ENCODE measurements at places on chromosomes 12 and 14.

DNA sequence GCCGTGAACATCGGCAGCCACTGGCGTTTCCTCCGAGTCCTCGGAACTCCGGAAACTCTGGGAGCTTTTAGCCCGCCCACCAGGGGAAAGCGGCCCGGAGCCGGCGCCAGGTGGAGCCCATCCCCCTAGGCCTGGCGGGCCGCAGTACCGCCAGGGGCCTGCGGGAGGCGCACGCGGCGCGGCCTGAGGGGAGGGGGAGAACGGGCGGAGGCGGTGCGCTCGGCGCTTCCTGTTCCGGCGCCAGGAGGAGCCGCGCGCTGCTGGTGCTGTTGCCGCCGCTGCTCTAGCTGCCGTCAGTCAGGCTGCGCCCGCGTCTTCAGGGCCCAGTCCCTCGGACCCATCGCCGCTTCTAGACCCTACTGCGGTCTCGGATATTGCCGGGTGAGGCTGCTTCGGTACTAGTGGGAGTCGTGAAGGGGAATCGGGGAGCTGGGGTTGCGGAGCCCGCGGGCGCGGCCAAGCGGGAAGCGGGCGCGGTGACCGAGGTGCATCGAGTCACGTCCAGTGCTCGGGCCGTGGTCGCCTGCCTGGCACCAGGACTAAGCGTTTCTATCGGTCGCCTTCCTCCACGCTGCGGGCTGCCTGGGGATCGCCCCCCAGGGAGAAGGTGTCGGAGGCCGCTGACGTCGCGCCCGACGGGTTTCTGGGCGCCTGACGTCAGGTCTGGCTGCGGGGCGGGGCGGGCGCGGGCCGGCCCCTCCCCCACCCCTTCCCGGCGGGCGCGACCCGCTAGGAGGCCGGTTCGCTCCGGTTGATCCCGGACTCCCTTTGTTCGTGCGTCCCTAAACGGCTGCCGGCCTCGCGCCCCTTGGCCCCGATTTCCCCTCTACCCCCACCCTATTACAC, at the start of gene MAPK1IP1L:
Gene MAPK1IP1L (plus strand): TSS at position 225 of the 846 bp plus-strand sequence. CDS start 10,037 bp downstream, outside the sequence.
- DNase-seq = peak; percentile 96

DNA sequence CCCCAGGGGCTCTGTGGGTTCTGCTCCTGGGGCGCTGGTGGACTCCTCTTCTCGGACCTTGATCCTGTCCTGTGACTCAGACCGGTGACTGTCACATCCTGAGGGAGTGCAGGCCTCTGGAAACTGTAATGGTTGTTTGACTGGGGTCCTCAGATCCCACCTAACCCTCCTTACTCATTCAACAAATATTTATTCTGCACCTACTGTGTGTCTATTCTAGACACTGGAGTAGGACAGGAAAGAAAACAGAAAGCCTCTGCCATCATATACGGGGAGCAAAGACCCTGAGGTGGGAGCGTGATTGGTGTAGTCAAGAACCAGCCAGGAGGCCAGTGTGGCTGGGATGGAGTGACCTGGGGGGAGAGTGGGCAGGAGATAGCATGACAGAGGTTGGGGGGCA, 47.6 kb downstream of the ESRRB start:
- no peak for DNase-seq

DNA sequence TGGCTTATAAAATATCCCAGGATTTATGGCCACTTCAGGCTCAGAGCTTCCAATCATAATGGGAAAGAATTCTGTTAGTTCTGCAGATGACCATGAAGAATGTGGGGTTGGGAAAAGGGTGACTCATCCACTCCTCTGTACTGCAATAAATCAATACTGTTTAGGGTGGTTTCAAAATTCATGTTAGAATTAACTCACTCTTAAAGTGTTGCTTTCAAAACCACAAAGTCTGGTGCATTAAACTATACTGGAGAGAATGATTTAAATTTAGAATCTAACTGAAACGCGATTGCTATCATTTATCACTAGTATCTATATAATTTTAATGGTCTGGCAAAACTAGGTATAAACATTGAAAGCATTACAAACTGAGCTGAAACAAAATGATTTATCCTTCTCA, 798 bp downstream of the CCDC198 start:
- no peak for DNase-seq

GRCh38 chr12:119296535-119296934, 38.0 kb upstream of the CCDC60 start:
- no peak for DNase-seq

DNA sequence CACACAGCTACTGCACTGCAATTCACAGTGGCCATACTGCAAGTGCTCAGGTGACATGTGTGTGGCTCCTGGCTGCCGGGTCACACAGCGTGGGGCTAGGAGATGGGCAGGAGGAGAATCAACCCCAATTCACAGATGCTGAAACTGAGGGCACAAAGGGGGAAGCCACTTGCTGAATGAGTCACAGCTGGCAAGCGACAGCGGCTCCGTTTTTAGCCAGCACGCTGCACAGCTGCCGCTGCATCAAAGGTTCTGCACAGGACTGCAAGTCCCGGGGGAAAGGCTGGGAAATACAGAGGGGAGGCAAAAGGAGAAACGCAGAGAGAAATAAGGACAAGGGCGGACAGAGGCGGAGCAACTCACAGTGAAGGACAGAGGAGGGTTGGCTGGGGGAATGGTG, 57.9 kb downstream of the KDM2B start:
- no peak for DNase-seq

DNA sequence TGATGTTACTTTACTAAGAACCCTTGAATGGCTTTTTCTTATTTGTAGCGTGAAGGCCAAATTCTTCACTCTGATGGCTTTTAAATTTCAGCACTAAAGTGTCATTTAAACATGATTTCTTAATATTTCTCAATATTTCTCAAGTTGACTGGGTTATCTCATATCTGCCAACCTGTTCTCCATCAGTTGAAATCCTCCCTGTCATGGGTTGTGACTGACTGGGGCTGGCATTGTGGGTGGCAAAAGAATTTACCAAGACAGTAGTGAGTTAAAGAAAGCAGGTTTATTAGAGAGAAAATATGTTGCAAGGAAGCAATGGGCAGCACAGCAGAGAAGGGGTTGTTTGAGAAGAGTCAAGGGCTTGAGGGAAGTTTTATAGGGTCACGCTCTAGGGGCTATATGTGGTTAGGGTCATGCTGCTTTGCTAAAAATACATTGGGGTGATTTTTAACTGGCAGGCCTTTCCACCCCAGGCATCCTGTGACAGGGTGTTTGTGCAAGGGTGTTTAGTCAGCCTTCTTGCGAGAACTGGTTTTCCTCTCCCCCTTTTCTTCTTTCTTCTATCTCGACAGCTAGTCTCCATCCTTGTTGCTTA, 232.8 kb upstream of the SEL1L start:
- DNase-seq = no peak

GRCh38 chr12:131002216-131002631, 48.5 kb downstream of the ADGRD1 start:
- DNase-seq = no peak

GRCh38 chr14:63933711-63934110, 80.9 kb downstream of the SYNE2 start:
- DNase-seq = no peak

GRCh38 chr12:79262938-79263337, 398.4 kb downstream of the SYT1 start:
- DNase-seq = no peak
